Activated CD4-positive, alpha-beta T cell treated with anti-CD3 and anti-CD28 coated beads for 48 hours (primary cell): ENCODE measurements at places on chromosomes 2 and 18.

DNA sequence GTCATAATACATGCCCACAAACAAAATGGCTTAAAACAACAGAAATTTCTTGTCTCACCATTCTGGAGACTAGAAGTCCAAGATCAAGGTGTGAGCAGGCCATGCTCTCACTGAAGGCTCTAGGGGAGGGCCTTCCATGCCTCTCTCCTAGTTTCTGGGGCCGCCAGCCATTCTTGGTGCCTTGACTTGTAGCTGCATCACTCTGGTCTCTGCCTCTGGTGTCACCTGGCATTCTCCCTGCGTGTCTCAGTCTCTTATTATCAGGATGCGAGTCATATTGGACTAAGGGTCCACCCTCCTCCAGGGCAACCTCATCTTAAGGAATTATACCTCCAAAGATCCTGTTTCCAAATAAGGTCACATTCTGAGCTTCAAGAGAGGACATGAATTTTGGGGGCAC, 76.1 kb downstream of the KCNF1 start:
- DNase-seq, result no peak

GRCh38 chr2:180662521-180662920, 317.9 kb upstream of the UBE2E3 start:
- DNase-seq, result no peak

GRCh38 chr2:72015266-72015665, 132.4 kb downstream of the CYP26B1 start:
- DNase-seq, result no peak

GRCh38 chr2:101729521-101730190, 32.1 kb downstream of the MAP4K4 start:
- DNase-seq, result peak; percentile 44

- no peak for DNase-seq
These were observed 251.5 kb upstream of the NXPH2 start for GRCh38 chr2:139031722-139032121.

GRCh38 chr18:61992923-61993322, 100.1 kb upstream of the RNF152 start:
- no peak for DNase-seq

GRCh38 chr2:191441496-191442214, 196.5 kb downstream of the MYO1B start:
- no peak for DNase-seq

DNA sequence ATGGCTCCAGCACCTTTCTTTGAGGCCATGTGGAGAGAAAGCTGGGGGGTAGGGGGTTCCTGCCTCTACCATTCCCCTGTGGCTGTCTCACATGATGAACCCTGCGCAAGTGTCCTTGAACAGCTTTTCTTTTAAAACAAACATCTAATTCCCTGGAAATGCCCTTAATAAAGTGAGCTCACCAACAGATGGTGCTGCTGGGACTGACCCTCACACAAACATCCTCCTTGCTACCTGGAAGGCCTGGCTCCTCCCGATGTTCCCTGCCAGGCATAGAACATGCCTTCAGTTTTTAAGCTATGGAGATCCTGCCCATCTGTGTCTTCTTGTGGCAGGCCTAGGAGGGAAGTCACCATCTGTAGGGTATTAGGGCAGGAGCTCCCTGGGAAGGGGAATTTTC, 60.7 kb upstream of the GATA6 start:
- no peak for DNase-seq

GRCh38 chr18:26438980-26439379, 109.4 kb downstream of the KCTD1 start:
- DNase-seq, result no peak

GRCh38 chr2:41488888-41489287, 558.9 kb upstream of the PKDCC start:
- no peak for DNase-seq

GRCh38 chr2:5021136-5021535, 671.0 kb upstream of the SOX11 start:
- no peak for DNase-seq

DNA sequence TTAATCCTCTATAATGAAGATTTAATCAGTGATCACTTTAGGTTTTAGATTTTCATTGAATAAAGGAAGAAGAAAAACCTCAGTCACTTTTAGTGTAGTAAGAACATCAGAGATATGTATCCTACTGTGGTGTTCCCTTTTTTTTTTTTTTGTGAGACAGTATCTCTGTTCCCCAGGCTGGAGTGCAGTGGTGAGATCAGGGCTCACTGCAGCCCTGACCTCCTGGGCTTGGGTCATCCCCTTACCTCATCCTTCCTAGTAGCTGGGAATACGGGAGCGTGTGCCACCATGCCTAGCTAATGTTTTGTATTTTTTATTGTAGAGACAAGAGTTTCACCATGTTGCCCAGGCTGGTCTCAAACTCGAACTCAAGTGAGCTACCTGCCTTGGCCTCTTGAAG, 5.1 kb downstream of the SLC39A10 start:
- DNase-seq, result no peak

GRCh38 chr2:175282300-175282699, 100.8 kb upstream of the ATP5MC3 start:
- DNase-seq, result no peak

GRCh38 chr2:35415282-35415681, 940.3 kb upstream of the CRIM1 start:
- no peak for DNase-seq

DNA sequence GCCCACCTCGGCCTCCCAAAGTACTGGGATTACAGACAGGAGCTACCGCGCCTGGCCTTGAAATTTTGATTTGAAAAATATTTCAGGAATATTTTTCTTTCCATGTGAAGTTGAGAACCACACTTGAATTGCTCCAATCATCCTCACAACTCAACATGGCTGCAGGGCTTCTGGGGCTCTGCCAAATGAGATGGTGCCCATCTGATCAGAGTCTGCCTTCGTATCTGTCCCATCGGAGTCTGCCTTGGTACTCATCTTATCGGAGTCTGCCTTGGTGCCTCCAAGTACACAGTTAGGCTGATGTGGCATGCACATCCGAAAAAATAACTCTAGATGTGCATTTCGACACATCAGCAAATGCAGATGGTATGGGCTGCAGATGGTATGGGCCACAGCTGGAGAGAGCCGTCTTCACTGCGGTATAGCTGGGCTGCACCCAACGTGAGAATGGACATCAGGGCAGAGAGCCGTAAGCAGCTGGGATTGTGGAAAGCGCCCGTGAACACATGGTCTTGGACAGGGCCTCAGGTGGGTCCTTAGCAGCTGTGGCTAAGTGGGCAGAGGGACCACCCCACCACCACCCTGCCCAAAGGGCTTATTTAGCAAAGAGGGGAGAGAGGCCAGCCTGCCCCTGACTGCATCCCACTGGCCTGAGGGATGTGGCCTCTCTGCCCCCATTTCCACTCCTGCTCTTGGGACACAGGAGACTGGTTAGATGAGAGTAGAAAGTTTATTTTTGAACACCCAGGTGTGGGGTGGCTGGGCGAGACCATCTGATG, 52.1 kb upstream of the RBM44 start:
- DNase-seq, result no peak

DNA sequence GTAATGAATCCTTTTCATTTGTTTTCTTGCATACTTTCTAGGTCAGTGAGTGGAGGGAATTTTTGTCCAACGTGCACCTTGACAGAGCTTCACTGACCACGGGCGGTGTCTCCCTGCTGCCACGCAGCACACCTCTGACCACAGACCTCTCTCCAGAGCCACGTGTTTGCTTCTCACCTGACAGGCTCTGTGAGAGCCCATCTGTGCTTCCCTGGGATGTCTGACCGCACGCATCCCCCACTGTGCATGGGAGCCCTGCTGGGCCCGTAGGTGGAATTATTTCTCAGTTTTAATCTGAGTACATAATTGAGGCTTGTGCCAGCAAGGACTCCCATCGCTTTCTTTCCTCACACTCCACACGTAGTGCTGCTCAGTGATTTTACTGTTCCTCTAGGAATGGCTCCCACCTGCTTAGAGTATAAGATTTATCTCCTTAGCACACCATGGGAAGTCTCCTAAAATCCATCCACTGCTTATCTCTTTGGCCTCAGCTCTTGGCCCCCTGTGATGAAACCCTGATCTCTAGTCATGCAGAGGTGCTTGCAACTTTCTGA, 482.6 kb downstream of the TSN start:
- DNase-seq, result no peak

GRCh38 chr18:26119246-26119645, 14.4 kb upstream of the PSMA8 start:
- DNase-seq, result no peak

DNA sequence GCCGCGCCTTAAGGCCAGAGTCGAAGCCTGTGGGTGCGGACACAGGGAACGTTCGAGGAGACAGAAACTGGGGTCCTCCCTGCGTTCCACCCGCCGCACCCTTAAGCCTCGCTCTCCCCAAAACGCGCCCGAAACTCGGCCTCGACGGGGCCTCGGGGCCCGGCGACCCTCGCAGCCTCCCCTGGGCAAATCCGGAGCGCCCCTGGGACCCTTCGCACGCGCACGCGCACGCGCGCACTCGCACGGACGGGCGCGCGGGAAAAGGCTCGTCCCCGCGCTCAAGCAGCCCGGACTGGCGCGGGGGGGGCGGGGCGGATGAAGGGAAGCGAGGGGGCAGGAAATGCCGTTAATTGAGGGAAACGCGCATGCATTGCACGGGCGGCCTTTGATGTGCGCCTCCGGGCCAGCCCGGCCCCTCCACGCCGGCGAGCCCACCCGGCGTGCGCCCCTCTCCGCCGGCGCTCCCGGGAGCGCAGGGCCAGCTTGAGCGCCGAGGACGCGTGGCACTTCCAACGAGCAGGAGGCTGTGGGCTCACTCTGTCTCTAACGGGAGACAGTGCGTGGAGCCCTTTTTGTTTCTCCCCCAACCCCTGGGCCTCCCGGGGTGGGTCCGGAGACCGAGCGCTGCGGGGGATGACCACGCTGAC, 5.4 kb upstream of the SALL3 start:
- DNase-seq, result no peak

DNA sequence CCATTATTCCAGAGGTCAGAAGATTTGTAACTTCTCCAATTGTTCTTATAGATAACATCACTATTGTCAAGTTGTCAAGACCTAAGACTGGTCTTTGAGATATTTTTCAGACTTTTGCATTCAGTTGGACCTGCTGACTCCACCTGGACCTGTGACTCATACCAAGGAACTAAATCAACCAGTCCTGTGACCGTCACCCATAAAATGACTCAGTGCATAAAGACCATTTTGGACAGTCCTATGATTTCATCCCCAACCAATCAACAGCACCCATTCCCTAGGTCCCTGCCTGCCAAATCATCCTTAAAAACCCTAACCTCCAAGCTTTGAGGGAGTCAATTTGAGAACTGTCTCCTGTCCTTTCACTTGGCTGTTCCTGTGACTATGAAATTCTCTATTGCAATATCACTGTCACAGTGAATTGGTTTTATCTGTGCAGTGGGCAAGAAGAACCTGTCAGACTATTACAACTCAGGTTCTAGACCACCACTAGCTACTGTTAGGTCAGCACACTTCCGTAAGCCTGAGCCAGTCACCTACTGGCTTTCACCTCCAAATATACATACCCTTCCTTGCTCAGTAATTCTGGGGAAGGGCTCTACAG, 17.1 kb downstream of the DPP4 start:
- no peak for DNase-seq

DNA sequence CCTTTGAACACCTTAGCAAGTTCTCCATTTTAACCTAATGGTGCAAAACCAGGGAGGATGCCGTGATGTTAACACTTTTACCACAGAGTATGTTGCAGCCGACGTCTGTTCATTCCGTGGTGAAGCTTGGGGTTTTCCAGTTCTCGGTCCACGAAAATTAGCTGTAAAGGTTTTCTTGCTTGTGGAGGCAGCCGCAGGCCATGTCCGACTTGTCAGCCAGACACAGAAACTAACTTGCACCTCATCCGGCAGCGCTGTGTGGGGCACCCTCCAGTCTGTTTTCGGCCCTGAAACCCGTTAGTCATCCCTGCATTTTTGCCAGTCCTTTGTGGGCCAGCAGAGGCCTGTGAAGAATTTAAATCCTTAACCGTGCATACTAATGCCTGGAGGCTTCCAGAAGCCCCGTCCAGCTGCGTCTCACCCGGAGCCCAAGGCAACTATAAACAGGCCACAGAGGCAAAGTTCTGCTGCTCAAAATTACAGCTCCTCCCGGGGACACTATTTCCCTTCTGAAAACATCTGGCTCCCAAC, 70.6 kb downstream of the SH3YL1 start:
- no peak for DNase-seq

DNA sequence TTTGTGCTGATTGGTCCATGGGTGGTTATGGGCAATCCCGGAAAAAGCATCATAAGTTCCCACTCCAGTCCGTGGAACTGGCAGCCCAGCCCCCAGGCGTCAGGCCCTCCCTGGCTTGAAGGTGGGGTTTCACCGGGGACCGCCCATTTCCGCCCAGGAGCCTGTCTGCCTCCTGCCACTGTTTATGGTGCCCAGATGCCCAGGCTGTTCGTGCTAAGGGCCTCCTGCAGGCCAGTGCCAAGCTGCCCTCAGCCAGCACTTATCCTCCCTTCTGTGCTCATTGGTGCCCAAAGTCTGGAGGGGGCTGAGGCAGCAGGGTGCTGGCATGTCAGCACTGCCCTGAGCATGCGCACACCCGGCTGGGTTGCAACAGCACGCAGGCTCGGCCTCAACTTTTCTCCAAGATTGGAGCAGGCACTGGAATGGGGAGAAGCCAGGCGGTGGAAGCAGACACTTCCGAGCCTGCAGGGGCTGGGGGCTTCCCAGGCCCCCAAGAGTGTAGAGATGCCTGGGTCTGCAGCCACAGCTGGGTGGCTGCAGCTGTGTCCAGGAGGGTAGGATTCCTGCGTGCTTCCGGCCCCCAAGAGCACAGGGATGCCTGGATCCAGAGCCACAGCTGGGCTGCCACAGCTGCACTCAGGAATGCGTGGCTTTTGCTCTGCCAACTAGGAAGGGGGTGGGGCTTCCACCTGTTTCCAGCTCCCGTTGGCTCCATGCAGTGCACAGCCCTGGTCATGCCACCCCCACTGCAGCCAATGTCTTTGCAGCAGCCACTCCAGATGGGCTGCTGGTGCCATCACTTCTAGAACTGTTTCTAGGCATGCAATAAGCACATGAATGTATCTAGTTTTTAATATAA, 74.0 kb downstream of the AGPS start:
- no peak for DNase-seq

- DNase-seq, result no peak
These were observed 665.4 kb downstream of the XIRP2 start for GRCh38 chr2:167553635-167554034.

DNA sequence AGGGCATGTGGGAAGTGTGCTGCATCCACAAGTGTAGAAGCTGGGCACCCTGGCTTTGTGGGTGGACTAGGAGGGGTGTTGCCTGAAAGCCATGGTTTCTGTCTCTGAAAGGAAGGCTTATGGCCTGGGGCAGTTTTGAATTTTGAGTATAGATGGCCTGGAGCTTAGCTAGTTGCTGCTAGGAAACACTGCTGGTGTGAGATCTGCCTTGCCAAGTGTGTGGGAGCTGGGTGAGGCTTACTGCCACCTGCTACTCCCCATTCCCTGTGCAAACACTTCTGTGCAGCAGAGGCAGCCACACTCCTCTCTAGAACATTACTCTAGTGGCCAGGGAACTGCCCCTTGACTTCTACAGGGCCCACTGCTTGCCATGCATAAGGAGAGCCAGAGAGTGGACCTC, 831.7 kb upstream of the LRRTM1 start:
- no peak for DNase-seq
